ENCODE measurements at places on chromosomes 7 and 10. TPM values are rescaled to one million over a fixed set of nuclear protein-coding genes. Genes with fewer than 3 reads are reported as not detected.

Gene ATG9B
- 11.3 TPM for total RNA-seq

Gene FRMPD2
- not detected for total RNA-seq

Gene UCMA
- not detected for total RNA-seq

Gene ABCC2
- total RNA-seq = 4.2 TPM

Gene MEOX2
- total RNA-seq = not detected

Gene SLC26A5
- not detected for total RNA-seq

Gene FRAT1
- total RNA-seq = 18.9 TPM

Gene CLCN1
- not detected for total RNA-seq

Gene C10orf143
- total RNA-seq = 4.0 TPM

Gene MRM2
- 27.7 TPM for total RNA-seq

Gene PPP1R9A
- total RNA-seq = 1.4 TPM

Gene CPED1
- total RNA-seq = 4.5 TPM

Gene FGFR2
- total RNA-seq = not detected

Gene EGFR
- not detected for total RNA-seq

Data from naive thymus-derived CD4-positive, alpha-beta T cell (primary cell).